Stimulated activated CD4-positive, alpha-beta T cell treated with anti-CD3 and anti-CD28 coated beads, Interleukin-1b, Interleukin-23, amount 100 ng/mL, for 4 hours (primary cell): ENCODE measurements at places on chromosomes 7 and 10.
A peak's percentile ranks its signal among the peaks of the same experiment; 100 is the strongest.

DNA sequence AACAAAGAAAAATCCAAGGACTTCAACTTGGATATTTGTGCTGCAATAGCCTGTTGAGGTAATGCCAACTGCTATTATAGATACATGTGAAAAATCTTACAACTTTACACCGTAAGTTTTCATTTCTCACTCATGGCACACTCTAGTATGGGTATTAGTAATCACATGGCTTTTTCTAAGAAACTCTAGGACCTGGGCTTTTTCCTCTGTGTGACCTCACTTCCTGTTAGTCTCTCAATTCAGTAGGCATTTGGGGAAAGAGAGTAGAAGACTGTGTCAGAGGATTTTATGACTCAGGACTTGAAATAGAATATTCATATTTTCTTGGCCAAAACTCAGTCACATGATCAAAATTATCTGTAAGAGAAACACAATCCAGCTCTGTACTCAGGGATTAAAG is 1049.9 kb downstream of the REEP3 start:
- no peak for DNase-seq

GRCh38 chr7:121372376-121373010 is 23.6 kb downstream of the FAM3C start:
- DNase-seq = no peak

- no peak for DNase-seq
Measured at GRCh38 chr7:107471292-107472070, 1.6 kb downstream of the GPR22 start.

DNA sequence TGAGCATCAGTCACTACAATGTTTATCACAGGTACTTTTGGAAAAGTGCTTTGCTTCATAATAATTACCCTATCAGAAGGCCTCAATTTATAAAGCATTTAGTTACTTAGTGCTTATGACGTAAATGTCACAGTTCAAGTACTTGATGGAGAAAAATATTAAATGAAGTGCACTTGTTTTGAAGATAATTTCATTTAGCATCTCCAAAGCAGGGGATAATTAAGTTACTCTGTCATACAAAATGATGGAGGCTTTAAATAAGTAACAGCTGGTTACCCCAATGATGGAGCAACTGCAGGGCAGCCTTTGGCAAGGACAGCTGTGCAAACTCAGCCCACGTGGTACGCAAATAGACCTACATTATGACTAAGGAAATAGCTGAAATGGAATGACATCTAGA is 768.8 kb downstream of the GRM8 start:
- DNase-seq = no peak

DNA sequence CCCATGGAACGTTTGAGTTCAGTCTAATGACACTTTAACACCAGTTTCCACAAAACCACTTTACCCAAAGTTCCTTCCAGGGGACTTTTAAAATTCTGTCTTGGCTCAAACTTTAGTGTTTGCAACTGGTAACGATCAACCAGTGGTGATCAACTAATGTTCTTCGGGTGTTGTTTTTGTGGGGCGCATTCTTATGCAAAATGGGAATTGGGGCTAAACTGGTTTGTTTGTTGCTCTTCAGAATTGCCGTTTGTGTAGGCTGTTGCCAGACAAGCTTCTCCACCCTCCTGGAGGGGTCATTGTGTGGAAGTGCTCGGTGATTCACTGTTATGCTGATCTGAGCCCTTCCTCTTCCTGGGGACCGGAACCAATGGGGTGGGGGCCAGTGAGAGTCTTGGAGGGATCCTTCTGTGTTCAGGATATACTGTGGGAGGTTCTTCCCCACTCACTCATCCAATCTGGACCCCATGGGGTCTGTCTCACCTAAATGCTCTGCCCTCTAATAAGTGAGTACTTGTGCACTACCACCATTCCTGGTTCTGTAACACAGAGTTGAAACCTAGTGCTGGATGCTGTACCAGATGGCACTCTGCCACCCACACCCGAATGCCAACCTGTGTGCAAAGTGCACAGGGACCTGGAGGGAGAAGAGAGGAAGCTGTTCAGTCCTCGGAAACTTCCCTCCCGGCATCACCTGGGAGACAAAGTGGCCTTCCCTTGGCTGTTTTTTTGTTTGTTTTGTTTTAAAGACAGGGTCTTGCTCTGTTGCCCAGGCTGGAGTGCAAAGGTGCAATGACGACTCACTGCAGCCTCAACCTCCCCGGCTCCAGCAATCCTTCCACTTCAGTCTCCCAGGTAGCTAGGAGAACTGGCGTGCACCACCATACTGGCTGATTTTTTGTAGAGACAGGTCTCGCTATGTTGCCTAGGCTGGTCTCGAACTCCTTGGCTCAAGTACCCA is 2.1 kb downstream of the NFE2L3 start:
- peak; percentile 9 for DNase-seq

- no peak for DNase-seq
Measured at GRCh38 chr10:61821153-61821552, 80.3 kb upstream of the ARID5B start.

DNA sequence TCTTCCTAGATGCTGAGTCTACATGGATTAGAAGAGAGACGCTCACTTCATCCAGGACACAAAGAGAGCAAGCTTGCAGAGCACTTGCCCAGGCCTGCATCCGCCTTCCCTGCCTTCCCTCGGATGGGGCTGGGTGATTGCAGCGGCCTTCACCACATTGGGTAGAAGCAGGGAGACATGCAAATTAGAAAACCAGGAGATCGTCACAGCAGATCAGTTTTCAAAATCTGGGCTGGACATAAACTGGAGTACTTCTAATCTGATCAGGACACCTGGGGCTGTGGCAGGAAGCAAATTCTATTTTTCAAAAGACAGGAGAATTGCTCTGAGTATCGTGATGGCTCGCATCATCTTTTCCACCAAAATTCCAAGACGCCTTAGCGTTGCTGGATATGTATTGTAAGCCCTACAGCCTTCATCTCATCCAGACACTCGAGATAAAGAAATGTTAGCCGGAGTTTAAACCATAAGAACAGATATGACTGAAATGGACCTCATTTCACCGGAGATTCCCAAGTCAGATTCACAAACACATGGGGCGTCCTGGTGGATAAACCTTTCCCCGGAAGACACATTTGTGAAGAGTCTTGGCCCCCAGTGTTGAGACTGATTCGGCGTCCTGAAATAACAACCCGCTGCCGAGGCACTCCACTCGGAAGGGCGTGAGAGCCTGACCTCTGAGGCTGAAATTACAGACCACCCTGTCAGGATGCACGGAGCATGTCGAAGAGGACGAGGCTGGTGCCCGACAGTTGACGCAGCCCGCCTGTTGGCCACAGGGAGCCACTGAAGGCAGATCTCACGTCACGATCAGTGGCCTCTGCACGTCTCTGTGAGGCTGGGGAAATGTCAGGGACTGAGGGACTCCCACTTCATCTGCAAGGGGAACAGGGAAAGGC is 91.2 kb upstream of the PARD3 start:
- no peak for DNase-seq

DNA sequence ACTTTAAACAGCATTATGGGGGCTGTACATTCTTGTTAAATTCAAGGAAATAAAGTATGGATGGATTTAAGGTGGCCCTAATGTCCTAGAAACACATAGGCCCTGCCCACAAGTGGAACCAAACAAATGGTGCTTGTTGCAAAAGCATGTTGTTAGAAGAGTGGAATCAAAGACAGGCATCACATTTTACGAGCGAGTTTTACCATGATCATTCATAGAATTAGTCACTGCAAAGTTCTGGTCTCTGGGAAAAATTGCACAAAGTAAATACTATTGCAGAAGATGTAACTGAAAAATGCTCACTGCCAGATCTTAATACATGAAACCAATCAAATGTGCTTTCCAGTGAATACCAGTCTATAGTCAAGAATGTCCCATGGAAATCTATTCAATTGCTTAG is 677.1 kb downstream of the PARD3 start:
- DNase-seq = no peak

DNA sequence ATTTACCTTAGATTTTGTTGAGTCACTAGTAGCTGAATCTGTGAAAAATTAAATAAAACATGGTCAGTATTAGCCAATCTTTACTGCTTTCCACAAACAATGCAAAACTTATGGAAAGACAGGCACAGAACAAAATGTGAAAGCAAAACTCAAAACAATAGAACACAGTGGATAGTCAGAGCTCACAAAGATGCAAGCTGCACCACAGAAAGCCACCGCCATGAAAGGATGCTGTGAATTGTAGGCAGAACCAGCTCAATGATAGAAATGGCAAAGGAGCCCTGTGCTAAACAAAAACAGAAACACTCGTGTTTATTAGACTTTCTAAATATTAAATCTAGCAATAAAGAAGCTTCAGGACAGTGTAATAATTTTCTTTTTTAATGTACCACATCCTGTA is 134.4 kb downstream of the ARHGAP21 start:
- no peak for DNase-seq

- DNase-seq = no peak
Measured at GRCh38 chr10:25084447-25084846, 68.0 kb downstream of the THNSL1 start.

- DNase-seq = no peak
Measured at GRCh38 chr7:36301914-36302771, 87.5 kb upstream of the ANLN start.

- DNase-seq = no peak
Measured at GRCh38 chr7:105756367-105756766, 120.0 kb downstream of the ATXN7L1 start.

DNA sequence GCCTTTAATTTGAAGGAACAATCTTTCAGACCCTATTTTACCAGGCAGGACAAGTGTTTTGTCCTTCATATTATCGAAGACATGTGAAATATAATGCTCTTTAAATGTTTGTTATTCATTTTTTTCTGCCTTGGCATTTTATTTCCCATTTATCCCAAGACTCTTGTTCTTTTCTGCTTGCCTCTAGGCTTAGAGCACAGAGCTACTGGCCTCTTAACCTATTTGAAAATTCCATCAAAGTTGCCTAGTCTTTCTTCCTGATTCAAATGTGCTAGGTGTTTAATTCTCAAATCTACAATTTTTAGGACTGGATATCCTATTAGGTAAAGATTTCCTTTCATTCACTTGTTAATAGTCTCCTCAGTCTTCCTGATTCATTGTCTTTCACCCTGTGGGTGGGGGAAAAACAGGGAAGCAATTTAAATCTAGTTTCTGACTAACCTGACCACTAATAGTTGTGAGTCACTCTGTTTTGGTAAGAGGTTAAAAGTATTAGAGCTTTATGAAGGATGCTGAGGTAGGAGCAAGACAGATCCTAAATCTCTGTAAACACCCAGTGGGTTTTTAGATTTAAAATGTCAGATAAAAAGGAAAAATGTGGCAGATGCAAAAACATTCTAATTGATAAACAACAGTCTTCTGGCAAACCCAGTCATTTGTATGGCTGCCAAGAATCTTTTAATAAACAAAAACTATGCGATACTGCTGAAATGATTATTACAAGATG is 1.5 kb downstream of the LIPK start:
- DNase-seq = no peak

GRCh38 chr10:11876805-11877590 is 53.8 kb downstream of the PROSER2 start:
- no peak for DNase-seq

- no peak for DNase-seq
Measured at GRCh38 chr10:35392482-35393228, 56.3 kb downstream of the CCNY start.

DNA sequence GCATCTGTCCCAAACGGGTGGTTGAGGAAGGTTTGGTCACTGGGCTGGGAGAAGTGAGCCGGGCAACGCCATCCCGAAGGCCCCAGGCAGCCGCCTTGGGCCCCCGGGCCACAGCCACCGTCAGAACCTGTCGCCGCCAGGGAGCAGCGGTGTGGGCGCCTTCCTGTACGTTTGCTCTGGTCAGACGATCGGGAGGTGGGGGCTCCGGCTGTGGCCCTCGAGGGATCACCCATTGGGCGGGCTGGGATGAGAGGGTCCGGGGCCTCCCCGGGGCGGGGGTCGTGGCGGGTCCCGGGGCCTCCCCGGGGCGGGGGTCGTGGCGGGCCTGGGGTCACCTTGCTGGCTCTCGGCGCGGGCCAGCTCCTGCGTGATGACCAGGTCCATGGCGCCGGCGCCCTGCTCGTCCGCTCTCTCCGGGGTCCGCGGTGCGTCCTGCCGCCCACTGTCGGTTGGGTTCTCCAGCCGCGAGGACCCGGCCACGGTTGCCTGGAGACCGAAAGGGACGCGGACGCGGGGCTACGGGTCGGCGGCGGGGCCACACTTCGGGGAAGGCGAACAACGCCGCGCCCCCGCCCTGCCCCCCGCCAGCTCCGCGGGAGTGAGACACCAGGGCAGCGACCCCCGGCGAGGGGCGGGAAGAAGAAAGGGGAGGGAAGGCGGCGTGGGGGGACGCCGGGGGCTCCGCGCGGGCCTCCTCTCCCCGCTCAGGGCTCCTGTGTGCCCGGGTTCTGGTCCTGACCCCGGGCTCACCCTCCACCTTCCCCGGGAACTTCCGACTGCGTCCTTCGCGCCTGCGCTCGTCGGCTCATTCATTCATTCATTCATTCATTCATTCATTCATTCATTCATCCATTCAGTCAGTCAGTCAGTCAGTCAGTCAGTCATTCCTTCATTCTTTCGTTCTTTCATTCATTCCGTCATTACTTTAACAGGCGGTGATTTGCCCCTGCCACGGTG is at the start of gene CFAP46:
Gene CFAP46 (minus strand): TSS at position 470 of the 957 bp plus-strand sequence. CDS start 86 bp downstream, at position 384.
- DNase-seq = no peak

DNA sequence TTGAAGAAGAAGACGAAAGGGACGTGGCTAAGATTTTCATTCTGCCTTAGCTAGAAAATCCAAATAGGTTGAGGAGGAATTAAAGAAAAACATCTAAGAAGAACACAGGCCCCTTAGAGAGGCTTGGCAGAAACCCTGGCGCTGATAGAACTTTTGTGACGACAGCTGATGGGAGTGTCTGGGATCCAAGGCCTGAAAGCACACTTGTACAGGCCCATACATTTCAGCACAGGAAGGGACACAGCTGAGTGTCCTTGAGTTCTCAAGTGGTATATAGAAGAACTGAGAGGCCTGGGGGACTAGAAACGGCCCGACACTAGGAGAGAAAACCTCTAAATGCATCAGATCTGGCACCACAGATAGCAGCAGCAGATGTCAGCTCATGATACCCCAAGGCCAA is 39.5 kb downstream of the PRPS1L1 start:
- no peak for DNase-seq

- no peak for DNase-seq
Measured at GRCh38 chr7:158497627-158498026, 90.0 kb downstream of the PTPRN2 start.

- no peak for DNase-seq
Measured at GRCh38 chr7:143227806-143228205, 6.0 kb downstream of the TAS2R40 start.

DNA sequence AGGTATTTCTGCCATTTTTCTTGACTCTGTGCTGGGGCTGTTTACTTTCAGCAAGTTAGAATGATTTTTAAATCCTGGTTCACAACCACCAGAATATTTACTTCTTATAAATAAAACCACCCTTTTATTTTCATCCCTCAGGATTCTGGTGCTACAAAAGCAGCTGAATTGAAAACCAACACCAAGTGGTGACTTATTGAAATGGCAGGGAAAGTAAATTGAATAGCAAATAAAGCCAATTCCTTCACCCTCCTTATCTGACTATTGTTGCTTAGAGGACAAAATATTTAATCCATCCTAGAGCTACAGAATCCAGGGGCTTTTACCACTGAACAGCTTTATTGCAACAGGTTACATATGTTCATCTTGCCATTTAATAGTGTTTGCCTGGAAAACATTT is 828.6 kb upstream of the GHITM start:
- DNase-seq = no peak
